CD4-positive, alpha-beta T cell treated with Interleukin-2 at 100 ng/mL for 4 hours (primary cell): ENCODE measurements at places on chromosomes 7 and 10.

DNA sequence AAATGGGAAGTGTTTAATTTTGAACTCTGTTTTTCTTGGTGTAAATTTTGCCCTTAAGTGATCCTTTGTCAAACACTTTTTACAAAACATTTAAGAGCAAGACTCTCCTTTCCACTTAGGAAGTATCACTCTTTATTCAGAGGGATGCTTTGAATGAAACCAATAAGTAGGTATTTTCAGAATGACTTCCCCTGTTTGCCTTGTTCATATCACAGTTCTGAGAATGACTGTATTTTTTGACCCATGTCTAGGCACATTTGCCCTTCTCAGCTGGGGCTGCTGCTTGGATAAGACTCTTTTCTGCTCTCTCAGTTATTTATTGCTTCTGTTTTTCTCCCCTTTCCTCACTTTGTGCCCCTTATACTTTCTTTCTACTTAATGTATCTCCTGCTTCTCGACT is 98.2 kb downstream of the CCNY start:
- no peak for DNase-seq

DNA sequence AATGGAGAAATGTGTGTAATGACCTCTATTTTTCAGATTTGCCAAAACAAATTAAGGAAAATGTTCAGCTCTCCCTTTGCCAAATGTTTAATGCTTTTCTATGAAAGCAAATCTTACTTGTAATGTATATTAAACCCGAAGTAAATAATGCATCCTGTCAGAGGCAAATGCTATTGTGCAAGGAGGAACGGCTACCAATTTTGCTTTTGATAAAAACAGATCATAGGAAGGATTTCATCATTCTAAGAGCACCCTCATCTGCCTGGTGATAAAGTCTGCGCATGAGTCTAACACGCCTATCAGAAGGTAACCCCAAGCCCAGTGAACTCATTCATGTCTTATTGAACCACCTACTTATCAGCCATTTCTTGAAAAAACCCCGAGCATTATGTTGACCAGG is 412.4 kb upstream of the MKI67 start:
- DNase-seq: no peak

DNA sequence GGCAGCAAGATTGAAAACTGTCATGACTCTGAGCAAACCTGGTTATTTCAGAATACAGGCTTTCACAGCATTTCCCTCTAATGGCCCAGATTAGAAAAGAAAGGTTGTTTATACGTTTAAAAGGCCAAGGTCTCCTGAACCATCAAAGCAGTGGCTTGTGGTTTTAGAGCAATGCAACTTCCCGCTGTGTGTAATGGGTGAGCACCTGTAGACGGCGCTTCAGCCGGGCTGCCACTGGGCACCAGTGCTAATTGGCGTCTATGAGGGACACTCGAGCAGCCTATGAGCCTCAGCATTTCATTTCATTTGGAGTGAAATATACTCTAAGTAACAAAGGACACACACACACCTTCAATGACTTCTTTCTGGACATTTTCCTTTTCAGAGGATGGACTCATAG is 671.0 kb upstream of the FZD8 start:
- no peak for DNase-seq

- no peak for DNase-seq
Observed at GRCh38 chr10:31693491-31693890, 235.1 kb downstream of the ARHGAP12 start.

- DNase-seq: no peak
Observed at GRCh38 chr7:123712619-123713018, 36.2 kb downstream of the WASL start.

DNA sequence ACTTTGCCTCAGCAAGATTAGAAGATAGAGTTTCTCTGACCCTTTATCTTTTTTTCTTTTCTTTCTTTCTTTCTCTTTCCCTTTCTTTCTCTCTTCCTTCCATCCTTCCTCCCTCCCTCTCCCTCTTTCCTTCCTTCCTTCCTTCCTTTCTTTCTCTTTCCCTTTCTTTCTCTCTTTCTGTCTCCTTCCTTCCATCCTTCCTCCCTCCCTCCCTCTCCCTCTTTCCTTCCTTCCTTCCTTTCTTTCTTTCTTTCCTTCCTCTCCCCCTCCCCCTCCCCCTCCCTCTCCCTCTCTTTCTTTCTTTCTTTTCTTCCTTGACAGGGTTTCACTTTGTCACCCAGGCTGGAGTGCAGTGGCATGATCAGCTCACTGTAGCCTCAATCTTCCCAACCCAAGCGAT is 40.2 kb upstream of the LCOR start:
- no peak for DNase-seq

GRCh38 chr10:65125212-65125611 is 1604.0 kb downstream of the REEP3 start:
- DNase-seq: no peak

GRCh38 chr7:121244120-121244870 is 84.5 kb upstream of the WNT16 start:
- no peak for DNase-seq

GRCh38 chr10:56831681-56832080 is 470.6 kb upstream of the ZWINT start:
- no peak for DNase-seq

DNA sequence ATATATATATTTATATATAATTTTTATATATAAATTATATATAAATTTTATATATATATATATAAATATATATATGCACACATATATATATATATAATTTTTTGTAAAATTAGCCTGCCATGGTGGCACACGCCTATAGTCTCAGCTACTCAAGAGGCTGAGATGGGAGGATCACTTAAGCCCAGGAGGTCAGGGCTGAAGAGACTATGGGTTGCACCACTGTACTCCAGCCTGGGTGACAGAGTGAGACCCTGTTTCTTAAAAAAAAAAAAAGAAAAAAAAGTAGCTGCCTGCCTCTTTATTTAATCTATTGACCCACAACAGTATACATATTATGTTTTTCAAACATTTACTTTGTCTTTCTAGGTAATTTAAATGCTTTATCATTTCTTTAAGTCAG is 19.2 kb downstream of the BCAP29 start:
- DNase-seq: no peak

GRCh38 chr10:100101192-100102076 is 19.8 kb upstream of the CPN1 start:
- no peak for DNase-seq

- no peak for DNase-seq
Observed at GRCh38 chr10:102111276-102111675, 8.9 kb downstream of the LDB1 start.

DNA sequence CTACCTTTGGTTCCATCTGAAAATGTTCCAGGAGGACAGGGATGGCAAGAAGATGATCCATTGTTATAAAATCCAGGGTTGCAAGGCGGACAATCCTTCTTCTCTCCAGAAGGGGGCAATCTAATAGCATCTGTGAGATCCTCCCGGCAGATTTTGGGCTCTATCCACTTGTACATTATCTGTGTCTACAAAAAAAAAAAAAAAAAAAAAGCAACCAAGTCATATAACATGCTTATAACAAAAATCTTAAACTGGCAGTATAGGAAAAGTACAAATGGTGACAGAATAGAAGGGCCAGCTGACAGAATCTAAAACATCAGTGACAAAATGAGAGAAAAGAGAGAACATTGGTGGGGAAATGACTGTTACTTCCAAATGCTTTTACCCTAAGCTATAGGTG is 132.7 kb downstream of the ELAPOR2 start:
- DNase-seq: peak; percentile 51

GRCh38 chr7:65222655-65223054 is 151.0 kb upstream of the ZNF92 start:
- no peak for DNase-seq

GRCh38 chr10:80540981-80541750 is 3.5 kb downstream of the SH2D4B start:
- DNase-seq: no peak

DNA sequence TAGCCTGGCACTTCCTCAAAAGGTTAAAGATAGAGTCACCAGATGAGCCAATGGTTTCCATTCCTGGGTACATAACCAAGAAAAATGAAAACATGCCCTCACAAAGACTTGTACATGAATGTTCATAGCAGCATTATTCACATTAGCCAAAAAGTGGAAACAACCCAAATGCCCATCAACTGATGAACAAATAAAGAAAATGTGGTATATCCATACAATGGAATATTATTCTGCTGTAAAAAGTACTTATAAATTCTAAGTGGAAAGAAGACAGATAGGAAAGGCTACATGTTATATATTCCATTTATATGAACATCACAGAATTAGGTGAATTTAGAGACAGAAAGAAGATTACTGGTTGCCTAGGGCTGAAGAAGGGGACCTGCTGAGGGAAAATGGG is 10.7 kb upstream of the SLC16A9 start:
- DNase-seq: no peak

DNA sequence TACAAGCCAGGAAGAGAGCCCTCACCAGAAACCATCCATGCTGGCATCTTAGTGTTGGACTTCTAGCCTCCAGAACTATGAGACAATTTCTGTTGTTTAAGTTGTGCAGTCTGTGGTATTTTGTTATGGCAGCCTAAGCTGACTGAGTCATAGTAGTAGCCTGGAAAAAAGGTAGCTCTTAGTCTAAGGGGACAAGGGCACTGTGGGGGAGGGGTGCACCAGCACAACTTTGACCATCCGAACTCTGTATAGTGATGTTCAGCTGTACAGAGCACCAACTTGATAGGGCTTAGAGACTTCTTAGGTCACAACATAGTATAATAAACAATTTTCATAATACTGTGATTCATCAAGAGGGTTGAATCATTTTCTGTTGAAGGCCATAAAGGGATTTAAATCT is 14.3 kb downstream of the EIF4EBP2 start:
- DNase-seq: no peak

DNA sequence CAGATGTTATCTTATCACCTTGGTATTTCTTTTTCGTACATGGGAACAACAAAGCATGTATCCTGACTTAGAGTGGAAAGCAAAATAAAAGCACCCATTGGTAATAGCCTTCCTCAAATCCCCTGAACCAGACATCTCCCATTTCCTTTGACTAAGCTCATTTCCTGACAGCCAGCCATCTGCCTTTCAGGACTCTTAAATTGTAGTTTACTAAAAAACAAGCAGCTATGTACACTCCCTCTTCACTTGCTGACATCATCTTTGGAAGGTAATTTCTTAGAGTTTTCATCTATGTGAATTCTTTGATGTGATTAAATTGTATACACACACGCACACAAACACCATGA is 40.7 kb downstream of the ARL4A start:
- no peak for DNase-seq

DNA sequence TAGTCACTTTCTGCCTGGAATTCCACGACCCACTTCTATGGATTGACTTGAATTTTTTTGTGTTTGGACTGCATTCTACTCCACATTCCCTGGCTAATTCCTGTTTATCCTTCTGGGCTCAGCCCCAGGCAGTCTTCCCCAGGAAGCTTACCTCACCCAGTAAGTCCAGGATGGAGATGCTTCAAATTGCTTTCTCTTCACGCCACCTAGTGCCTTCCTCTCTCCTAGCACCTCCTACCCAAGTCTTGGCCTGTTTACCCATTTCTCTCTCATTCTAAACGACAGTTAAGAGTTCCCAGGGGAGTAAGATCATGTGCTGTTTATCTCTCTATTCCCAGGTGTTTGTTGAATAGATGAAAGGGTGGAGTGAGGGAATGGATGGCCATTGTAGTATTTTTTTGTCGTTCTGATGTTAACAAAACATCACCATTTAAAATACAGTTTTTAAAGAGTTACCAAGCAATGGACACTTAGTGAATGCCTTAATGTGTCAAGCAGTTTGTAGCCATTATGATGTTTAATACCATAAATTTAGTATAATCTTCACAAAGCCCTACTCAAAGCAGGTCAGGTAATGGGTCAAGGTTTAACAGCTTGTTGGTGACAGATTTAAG is 45.5 kb upstream of the TARP start:
- peak; percentile 43 for DNase-seq

DNA sequence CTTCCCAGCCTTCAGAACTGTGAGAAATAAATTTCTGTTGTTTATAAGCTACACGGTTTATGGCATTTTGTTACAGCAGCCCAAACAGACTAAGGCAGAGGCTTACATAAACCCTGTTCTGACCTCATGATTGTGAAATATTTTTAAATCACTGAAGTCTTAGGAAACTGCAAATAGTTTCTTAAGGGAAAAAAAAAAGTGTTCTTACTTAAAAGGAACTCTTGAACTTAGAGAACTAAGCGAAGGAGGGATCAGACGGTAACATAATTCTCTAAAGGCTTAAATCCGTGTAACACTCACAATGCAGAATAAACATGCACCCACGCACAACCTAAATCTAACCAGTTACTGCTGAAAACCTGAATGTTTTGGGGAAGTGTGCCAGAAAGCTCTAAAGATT is 749.1 kb upstream of the LRRTM3 start:
- DNase-seq: no peak

DNA sequence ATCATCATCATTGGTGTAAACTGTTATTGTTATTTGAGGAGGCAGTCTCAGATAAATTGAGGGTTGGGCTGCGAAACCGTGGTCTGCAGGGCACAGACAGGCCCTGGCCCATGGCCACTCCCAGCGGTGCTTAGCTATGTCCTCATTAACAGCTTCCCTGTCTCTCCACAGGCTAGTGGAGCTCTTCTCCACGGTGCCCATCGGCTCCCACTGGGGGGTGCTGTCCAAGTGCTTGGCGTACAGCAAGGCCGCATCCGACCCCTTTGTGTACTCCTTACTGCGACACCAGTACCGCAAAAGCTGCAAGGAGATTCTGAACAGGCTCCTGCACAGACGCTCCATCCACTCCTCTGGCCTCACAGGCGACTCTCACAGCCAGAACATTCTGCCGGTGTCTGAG is 21.6 kb downstream of the GPR26 start:
- DNase-seq: no peak

DNA sequence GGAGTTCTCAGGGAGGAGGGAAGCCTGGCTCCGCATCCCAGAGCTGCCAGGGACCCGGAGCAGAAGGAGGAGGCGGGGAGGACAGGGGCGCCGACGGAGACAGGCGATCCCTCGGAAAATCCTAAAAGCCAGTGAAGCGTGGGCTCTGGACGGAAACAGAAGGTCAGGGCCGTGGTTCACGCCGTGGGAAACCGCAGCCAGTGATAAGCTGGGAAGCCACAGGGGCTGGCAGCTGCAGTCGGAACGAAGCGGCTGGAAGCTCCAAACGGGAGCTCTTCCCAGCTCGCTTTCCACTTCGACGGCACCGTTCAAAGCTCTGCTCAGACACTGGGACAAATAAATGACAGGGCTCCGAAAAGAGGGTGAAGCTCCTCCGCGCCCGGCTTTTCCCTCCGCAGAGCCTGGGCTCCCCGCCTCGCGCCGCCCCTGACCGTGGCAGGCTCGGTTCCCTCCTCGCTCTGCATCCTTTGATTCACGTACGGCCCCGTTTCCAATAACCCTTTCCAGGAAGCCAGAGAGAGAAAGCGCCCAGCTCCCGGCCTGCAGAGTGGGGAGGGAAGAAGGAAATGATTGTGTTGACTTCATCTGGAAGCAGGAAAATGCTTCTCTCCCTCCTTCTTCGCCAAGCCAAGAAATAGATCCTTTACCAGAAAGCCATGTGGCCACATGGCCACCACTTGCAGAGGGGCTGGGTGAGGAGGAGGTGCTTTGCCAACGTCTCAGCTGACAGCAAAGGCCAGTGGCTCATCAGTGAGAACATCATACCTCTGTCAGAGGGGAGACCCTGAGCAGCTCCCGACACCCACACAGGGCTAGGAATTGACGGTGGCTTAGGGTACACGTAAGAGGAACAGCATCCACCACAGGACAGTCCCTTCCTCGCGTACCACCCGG is 57.4 kb downstream of the ADRB1 start:
- DNase-seq: no peak
